ENCODE measurements at places on chromosomes 4 and X. TPM values are rescaled to one million over a fixed set of nuclear protein-coding genes. Genes with fewer than 3 reads are reported as not detected.

Gene RAI2
- total RNA-seq: 0.50 TPM

DNA sequence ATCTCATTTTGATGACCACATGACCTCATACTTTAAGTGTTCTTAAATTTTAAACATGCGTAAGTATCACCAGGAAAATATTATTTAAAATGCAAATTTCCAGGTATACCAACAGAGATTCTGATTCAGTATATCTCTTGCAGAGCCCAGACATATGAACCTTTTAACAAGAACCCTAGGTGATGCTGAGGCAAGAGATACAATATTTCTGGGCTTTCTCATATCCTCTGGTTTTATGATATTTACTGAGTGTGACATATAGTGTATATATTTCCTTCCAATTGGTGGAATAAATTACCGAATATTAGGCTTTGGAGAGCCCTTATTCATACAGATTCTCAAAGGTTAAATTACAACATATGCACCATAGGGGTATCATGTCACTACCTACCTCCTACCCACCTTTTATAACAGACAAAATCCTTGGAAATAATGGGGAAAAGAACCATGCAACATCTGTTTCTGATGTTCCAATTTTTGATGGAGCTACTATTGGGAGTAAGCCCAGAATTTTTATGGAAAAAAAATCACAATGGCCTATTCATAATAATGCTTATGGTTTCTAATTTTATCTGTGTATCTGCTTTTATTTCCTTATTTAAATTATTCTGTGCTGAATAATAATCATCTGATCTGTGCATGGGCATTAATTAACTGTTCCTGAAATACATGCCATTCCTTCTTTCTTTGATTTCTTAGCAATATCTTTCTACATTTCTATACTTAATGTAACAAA is 27.1 kb downstream of the KCTD8 start:
- DNase-seq: no peak

Gene CXCL9
- 0.74 TPM for total RNA-seq

Gene NRK
- not detected for total RNA-seq

GRCh38 chrX:39827951-39828350 is 269.8 kb downstream of the BCOR start:
- DNase-seq: no peak

- no peak for DNase-seq
Measured at GRCh38 chr4:98290511-98290910, 29.3 kb downstream of the RAP1GDS1 start.

Gene MAP7D2
- 0.69 TPM for total RNA-seq

GRCh38 chr4:108601532-108601931 is 18.8 kb upstream of the RPL34 start:
- DNase-seq: peak; percentile 39

GRCh38 chr4:14809203-14809602 is 193.1 kb upstream of the CPEB2 start:
- no peak for DNase-seq

Gene TRIM75
- total RNA-seq: not detected

Gene TEX13C
- not detected for total RNA-seq

DNA sequence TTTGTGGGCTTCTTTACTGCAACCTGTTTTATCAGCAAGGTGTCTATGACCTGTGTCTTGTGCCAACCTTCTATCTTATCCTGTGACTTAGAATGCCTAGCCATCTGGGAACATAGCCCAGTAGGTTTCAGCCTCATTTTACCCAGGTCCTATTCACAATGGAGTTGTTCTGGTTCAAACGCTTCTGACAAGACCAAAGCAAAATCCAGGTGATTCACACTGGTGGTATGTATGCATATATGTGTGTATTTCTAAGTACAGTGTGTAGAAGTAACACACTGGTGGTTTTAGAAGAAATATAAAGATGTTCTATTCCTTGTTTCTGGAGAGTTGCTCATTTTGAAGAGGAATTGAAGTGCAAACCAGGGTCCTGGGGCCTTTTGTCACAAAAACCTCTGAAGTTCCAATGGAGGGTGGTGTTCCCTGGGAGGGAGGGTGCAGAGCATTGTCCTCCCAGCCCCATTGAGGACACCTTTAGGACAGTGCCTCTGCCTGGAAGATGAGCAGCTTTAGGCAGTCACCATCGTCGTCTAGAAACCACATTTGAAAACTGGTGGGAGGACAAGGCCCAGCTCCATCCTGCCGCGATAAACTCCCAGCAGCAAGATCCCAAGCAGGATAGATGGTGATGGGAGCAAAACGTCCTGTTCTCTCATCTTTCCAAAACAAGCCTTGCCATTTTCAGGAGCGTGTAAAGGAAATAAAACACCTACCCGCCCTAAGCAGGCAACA is 191.4 kb downstream of the TSPAN5 start:
- no peak for DNase-seq

Gene ADH1C
- total RNA-seq: not detected

Gene MTNR1A
- not detected for total RNA-seq

GRCh38 chr4:52848254-52848653 is 13.9 kb upstream of the RASL11B start:
- DNase-seq: no peak

- DNase-seq: no peak
Measured at GRCh38 chr4:126004941-126005340, 690.2 kb downstream of the FAT4 start.

GRCh38 chrX:111507933-111508332 is 3.5 kb upstream of the SERTM2 start:
- DNase-seq: no peak

DNA sequence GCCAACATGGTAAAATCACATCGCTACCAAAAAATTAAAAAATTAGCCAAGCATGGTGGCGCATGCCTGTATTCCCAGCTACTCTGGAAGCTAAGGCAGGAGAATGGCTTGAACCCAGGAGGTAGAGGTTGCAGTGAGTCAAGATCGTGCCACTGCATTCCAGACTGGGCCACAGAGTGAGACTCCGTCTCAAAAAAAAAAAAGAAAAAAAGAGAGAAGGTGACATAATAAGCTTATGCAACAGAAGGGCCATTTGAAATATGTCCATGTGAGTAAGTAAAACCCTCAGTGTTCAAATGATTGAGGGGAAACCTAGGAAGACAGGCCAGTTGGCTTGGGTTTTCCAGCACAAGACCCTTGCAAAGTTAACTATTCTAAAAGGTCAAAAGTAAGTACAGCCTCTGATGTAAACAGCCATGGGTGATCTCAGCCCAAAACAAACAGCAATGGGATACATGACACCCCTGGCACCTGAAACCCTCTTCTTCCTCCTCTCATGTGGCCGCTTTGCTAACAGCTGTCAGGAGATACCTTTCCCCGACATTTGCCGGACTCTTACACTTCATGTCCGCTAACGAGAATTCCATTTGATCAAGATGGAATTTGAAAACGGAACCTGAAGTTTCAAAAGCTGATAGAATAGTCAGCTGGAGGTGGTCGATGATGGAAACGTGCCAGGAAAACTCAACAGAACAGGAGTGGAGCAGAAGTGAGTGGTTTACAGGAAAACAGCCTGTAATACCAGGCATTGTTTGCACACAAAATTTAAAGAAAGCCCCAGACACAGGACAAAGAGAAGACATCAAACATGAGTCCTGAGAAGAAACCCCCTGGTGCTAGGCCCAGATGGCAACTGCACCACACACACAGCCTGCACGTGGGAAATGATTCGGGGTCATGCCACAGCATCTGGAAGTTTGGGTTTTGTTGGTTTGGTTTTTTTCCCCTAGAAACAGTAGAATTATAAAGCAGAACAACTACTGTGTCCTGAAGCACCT is 93.0 kb upstream of the STS start:
- no peak for DNase-seq

GRCh38 chr4:168441412-168441811 is 38.9 kb downstream of the DDX60L start:
- no peak for DNase-seq

DNA sequence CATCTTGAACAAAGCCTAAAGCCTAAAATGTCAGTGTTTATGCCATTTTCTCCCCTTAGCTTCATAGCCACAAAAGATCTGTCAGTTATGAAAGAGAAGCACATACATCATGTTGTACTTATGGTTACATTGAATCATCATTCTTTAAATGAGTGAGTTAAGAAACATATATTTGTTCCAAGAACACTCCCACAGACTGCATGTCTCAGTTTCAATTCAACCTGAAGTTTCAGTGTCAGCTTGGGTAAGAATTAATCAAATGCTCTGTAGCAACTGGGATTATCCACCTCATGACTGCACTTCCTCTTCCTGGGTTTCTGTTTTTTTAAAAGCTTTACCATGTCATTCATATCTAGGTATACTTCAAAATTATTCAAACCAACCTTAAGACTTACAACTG is 3.9 kb upstream of the TMPRSS11B start:
- peak; percentile 25 for DNase-seq

DNA sequence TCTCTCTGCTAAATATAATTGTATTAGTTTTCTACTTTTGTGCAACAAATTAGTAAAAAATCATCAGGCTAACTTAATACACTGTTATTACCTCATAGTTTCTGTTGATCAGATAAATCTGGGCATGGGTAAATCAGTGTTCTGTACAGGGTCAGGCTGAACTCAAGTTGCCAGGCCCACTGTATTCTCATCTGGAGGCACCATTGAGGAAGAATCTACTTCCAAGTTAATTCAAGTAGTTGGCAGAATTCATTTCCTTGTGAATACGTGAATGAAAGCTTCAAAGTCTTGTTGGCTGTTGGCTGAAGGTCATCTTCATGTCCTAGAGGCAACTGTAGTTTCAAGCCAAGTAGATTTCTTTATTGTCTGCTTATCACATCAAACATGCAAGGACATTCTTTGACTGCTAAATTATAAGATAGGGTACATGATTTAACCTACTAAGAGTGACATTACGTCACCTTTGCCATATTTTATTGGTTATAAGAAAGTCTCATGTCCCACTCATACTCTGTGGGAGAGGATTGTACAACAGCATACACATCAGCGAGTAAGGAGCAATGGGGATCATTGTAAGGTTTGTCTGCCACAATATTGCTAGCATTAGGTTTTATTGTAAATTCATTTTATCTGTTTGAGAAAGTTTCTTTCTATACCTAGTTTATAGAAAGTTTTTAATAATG is 1219.0 kb downstream of the ARAP2 start:
- DNase-seq: no peak

DNA sequence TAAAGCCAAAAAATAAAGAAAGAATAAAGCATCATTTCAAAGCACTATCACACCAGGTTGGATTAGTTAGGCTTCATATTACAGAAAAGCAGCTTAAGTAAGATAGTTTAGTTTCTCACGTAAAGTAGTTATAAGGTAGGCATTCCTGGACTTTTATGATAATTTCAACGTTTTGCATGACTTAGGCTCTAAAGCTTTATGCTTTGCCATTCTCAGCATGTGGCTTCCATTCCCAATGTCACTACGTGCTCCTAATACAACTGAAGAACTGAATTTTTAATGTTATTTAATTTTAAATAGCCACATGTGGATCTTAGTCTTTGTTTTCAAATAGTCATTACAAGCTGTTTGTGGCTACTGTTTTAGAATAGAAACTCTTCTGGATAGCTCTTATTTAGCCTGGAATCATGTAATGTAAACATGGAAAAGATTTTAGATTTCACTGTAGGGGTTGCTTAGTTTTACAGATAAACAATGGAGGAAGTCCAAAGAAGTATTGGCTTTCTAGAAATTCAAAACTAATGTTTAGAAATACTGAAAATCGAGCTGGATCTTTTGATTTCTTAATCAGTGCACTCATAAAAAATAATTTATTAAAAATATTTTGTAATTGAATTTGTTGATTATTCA is 710.0 kb downstream of the IL1RAPL1 start:
- no peak for DNase-seq

GRCh38 chr4:3729882-3730226 is 36.3 kb upstream of the ADRA2C start:
- DNase-seq: no peak

- DNase-seq: no peak
Measured at GRCh38 chrX:153494061-153494460, 719 bp upstream of the BGN start.

Gene VCX3B
- total RNA-seq: not detected

All from activated naive CD4-positive, alpha-beta T cell treated with anti-CD3 and anti-CD28 coated beads for 36 hours (primary cell).